ENCODE measurements at places on chromosomes 13 and 19.

GRCh38 chr13:33745370-33746324 is 72.3 kb upstream of the RFC3 start:
- no peak for DNase-seq

- no peak for DNase-seq
Measured at GRCh38 chr13:54433493-54434206, 1405.0 kb downstream of the OLFM4 start.

GRCh38 chr13:28322256-28322905 is 172.5 kb downstream of the FLT1 start:
- DNase-seq = no peak

- no peak for DNase-seq
Measured at GRCh38 chr13:24529478-24529877, 16.9 kb upstream of the PARP4 start.

GRCh38 chr13:24032252-24032651 is 128.3 kb upstream of the SPATA13 start:
- no peak for DNase-seq

GRCh38 chr13:92255526-92255925 is 857.1 kb downstream of the GPC5 start:
- no peak for DNase-seq

DNA sequence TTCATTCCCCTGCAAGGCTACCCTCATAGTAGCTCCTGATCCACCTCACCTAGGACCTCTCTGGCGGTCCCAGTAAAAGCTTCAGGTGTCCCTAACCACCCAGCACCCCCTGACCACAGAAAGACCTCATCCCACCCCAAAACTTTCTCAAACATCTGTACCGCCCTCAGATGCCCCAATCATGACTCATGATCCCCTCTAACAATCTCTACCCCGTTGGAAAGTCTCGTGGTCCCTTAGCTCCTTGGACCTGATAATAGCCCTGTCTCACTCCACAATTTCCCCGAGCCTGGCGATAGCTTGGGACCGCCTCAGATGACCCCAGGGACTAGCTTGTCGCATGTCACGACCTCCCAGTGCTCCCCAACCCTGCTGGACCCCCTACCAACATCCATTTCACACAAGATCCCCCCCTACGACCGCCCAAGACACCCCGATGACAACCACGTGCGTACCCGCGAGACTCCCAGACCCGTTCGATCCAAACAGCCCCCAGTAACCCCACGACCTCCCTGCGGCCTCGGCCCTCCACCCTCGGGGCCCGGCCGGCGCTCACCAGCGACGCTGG is 450 bp downstream of the NDUFA11 start:
- DNase-seq = no peak

DNA sequence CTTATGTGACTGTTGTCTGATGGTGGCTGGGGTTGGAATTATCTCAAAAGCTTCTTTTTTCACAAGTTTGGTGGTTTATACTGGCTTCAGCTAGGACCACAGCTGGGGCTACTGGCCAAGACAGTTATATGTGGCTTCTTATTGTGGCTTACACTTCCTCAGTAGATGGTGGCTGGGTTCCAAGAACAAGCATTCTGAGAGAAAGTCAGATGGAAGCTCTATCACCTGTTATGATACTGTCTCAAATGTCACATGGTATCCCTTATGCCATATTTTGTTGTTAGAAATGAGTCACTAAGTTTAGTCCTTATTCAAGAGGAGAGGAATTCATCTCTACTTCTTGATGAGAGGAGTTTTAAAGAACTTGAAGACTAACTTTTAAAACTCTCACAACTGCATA is 41.6 kb downstream of the NDFIP2 start:
- DNase-seq = peak; percentile 10

DNA sequence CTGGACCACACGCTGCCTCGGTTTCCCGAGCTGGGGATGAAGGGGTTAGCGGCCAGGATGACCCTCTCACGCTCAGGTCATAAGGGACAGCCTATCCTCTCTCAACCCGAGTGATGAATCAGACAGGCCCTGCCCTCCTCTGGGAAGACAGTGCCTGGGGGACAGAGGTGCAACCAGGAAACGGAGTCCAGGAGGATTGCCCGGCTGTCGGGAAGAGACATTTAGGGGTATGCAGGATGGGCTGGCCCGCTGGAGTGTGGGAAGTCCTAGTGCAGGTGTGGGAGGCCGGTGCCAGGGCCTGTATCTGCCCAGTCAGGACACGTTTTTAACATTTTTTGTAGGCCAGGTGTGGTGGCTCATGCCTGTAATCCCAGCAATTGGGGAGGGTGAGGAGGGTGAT is 8.3 kb downstream of the LSM7 start:
- no peak for DNase-seq

DNA sequence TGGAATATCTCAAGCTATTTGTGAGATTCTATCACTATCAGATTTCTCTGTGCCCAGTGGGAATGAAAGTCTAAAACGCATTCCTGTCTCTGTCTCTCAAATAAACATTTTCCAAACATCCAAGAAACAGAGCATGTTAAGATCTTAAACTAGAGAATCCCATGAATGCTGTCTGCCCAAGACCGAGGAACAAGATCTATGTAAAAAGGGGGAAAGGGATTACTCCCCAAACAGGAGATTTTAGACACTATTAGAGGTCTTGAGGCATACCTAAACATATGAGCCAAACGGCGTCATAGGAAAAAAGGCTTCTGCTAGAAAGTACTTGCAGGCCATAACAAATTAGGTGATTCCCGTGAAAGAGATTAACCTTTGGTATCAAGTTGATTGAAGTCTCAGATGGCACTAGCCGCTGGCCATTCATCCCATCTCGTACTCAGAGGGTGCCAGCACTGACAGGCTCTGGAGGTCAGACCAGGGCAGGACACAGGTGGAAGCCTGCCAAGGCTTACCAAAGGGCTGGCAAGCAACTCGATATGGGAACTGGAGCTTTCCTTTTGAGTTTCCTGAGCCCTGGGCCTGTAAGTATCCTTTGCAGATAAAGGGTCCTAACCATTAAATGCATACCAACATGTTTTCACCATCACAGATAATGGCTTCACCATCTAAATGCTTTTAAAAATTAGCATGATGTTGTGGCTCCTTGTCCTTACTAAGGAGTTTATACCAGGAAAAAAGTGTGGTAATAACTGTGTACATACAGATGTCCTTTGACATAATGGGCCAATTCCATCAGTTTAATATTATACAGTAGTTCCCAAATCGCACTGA is 225.2 kb downstream of the FOXO1 start:
- DNase-seq = no peak

- no peak for DNase-seq
Measured at GRCh38 chr13:76189882-76190519, 553.9 kb downstream of the LMO7 start.

DNA sequence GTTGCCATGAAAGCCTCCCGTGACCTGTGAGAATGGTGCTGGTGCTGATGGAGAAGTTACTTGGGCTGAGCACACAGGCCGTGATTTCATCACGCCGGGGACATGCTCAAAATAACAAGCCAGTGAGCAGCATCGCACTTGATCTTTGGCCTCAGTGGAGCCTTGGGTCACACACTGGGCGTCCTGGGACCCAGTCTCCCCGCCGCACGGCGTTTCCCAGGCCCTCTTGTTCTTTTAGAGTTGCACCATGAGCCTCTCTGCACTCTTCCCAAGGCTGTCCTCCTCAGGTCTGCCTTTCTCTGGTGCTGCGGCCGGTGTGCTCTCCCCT is 9.5 kb upstream of the NDUFS7 start:
- no peak for DNase-seq

DNA sequence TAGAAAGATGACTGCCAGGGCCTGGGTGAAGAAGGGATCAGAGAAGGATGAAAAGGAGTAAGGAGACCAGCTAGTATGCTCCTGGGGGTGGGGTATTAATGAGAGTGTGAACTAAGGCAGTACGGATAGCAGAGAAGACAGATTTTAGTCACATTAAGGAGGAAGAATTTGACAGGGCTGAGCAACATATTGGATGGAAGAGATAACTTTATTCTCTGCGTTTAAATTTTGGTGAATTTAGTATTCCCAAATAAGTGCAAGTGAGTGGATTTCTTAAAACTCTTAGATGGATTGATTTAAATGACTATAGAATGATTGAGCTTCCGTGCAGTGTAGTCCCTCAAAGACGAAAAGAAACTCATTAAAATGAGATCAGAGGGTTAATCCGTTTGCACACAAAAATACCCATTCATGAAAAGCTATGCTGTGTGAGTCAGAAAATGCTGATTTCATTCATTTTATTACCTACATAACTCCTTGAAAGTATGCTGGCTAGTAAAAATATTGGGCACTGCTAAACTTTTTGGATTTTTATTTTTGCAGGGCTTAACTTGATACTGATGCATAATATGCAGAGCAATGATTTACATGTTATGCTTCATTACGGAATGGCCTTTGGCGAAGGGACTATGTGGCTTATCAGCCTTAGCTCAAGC is 54.1 kb downstream of the WDFY2 start:
- DNase-seq = no peak

DNA sequence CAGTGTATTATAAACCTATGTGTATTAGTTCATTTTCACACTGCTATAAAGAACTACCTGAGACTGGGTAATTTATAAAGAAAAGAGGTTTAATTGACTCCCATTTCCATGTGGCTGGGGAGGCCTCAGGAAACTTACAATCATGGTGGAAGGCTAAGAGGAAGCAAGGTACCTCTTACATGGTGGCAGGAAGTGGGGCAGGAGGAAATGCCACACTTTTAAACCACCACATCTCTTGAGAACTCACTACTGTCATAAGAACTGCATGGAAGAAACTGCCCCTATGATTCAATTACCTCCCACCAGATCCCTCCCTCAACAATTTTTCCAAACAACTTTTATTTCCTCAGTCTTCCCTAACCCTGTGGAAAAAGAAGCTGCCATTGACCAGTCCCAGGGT is 14.5 kb upstream of the TPP2 start:
- no peak for DNase-seq

- no peak for DNase-seq
Measured at GRCh38 chr19:50332244-50333038, 3.3 kb upstream of the KCNC3 start.

- no peak for DNase-seq
Measured at GRCh38 chr19:3056417-3057088, 5.7 kb downstream of the TLE5 start.

GRCh38 chr19:47560999-47561398 is 11.9 kb downstream of the ZNF541 start:
- DNase-seq = no peak

- DNase-seq = no peak
Measured at GRCh38 chr19:42323473-42323851, 2.0 kb upstream of the MEGF8 start.

DNA sequence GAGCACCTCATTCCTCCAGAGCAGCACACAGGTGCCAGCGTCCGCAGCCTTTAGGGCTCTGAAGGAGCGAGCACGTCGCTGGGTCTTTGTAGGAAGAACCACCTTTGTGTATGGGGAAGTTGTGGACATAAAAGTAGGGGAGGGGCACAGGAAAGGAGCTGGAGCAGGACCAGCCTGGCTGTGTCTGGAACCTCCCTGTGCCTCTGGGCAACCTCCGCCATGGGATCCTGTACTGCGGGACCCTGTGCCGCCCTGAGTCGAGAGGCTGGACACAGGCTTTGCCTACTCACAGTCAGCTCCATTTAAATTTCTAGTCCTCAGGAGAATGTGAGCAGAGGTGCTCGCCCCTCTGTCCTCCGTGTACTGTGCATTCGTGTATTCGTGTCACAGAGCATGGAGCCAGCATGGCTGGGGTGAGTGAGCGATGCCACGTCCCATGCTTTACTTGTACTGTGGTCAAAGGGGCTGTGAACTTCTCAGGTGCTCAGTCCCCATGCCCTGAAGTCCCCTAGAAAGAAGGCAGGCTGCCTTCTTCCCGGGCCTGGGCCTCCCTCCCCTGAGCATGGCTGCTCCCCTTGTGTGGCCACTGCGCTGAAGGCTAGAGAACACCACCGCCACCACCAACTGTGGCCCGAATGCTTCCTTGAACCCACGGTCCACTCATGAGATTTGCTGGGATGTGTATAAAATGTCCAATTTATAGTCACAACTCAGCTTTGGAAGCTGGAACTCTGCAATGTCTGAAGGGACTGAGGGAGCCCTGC is 99.9 kb downstream of the TEX29 start:
- no peak for DNase-seq

DNA sequence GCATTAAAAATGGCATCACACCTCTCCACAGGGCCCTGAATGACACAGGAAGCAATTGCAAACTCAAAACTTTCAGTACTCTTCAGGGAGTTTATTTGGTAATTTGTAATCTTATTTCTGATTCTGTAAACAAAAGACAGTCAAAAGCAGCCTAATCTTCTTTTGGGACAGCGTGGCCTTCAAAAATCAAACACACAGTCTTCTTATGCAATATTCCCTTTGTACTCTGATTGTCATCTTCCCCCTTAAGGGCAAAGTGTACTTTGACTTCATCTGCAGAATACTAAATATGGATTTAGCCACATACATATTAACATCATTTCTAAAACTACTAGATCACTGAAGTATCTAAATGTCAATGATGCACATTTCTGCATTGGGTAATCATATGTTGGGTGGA is 322.0 kb downstream of the MZT1 start:
- no peak for DNase-seq

DNA sequence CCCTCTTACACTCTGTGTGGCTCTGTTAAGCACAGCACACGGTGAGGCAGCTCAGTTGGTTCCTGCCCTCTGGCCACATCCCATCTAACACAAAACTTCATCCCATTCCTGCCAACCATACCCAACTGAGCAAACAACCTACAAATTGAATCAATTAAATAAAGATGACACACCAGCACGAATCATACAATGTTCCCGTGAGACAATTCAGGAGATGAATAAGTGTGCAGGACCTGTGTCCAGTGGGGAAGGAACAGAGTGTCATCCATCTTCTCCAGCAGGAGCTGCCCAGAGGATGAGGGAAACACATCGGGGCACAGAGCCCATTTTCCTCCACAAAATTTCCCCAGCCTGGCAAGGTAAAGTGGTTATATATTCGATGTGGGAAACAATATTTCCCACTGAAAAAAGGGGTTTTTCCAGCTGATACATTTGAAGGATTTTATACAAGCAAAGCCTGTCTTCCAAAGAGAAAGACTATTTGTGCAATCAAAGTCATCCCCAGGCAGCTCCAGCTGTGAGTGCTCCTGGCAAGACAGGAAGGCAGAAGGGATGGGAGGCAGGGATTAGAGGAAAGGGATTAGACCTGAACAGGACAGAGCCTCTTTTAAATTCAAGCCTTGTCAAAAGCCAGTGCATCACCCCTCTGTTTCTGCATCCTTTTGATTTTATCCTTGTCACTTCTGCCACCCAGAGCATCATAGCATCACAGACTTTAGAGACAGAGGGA is 240.2 kb downstream of the LHFPL6 start:
- no peak for DNase-seq

DNA sequence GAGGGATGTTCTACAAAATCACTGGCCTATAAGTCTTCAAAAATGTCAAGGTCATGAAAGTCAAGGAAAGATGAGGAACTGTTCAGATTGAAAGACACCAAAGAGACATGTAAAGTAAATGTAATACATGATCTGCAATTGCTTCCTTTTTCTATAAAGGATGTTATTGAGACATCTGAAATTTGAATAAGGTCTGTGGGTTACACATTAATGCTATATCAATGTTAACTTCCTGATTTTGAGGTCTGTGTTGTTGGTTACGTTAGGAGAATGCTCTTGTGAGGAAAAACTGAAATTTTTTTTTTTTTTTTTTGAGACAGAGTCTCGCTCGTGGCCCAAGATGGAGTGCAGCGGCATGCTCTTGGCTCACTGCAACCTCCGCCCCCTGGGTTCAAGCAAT is 197.4 kb downstream of the RGCC start:
- DNase-seq = no peak

Measured in stimulated activated CD4-positive, alpha-beta T cell treated with anti-CD3 and anti-CD28 coated beads, Interleukin-15, amount 100 ng/mL, for 48 hours (primary cell).